ENCODE measurements at places on chromosomes 3 and 15.

GRCh38 chr15:73866881-73867410, 6.4 kb upstream of the TBC1D21 start:
- peak; percentile 60 for DNase-seq

DNA sequence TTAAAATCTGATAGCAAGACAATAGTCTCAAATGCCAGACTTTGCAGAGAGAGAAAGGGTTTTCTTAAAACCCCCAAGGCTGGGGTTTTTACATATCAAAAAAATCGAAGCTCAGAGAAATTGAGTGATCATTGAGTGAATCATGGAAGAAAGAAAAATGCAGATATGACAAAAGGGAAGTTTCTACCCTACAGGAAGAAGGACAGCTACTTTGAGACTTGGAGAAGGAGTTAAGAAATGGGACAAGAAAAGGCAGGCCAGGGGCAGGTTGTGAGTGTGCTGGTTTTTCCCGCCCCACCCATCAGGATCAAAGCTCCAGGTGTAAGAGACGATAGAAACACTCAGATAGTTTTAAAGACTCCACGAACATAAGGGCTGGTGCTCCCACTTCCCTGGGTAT, 18.6 kb downstream of the TMEM158 start:
- no peak for DNase-seq

GRCh38 chr3:129576514-129577352, 29.7 kb downstream of the PLXND1 start:
- peak; percentile 97 for DNase-seq

GRCh38 chr3:138511945-138512344, 77.5 kb downstream of the ESYT3 start:
- DNase-seq, result peak; percentile 8

GRCh38 chr3:138412821-138413551, 21.4 kb upstream of the ESYT3 start:
- DNase-seq, result no peak

- DNase-seq, result no peak
These were observed 5.8 kb upstream of the ZNF770 start for GRCh38 chr15:34993877-34994276.

- no peak for DNase-seq
These were observed 282.4 kb downstream of the ARPP21 start for GRCh38 chr3:35921718-35922117.

DNA sequence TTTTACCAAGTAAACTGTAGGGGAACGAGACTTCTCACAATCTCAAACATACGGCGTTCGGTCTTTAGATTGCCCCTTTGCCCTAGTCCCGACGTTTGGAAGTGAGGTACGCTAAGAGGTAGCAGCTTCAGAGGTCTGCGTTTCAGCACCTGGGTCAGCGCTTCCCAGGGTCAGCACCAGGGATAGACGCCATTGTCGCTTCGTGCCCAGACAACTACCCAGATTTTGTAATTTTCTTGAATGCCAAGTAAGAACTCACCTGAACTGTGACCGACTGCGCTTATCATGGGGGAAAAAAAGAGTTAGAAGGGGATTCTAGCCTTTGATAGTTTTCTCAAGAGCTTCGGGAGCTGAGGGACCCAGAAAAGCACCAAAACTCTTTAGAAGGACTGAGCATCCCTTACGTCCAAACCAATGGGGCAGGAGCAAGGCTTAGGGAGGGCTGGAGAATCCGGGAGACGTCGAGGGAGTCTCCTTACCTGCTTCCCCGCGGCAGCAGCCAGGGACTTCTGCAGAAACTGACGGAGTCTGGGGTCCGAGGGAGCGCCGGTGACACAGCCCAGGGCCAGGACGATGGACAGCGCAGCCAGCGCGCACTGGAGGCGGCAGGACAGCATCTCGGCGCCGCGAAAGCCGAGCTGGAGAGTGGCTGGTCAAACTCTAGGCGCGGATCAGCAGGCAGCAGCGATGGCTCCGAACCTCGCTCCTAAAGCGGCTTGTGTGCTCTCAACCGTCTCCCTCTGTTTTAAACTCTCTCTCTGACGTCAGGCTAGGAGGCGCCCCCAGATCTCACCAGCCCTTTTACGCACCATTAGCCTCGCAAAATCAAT, at the start of gene SST:
TSS of gene SST (minus strand) at position 720 of the 830 bp plus-strand sequence. CDS start at position 617, 103 bp downstream.
- peak; percentile 29 for DNase-seq

DNA sequence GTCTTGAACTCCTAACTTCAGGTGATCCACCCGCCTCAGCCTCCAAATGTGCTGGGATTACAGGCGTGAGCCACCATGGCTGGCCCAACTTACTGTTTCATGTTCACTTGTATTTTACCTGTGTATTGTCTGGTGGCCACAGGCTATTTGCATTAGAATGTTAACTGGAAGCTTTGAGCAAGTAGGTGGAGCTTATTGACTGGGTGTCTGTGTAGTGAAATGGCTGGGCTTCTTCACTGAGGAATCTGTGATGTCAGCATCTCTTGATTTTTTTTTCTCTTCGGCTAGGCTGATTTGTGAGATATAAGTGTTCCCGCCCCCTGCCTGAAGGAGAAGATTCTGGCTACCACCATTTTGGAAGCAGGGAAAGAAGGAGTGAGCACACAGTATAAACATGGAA, 237.8 kb upstream of the PEX5L start:
- DNase-seq, result peak; percentile 48

- DNase-seq, result no peak
These were observed 11.7 kb upstream of the ATG7 start for GRCh38 chr3:11260460-11260859.

DNA sequence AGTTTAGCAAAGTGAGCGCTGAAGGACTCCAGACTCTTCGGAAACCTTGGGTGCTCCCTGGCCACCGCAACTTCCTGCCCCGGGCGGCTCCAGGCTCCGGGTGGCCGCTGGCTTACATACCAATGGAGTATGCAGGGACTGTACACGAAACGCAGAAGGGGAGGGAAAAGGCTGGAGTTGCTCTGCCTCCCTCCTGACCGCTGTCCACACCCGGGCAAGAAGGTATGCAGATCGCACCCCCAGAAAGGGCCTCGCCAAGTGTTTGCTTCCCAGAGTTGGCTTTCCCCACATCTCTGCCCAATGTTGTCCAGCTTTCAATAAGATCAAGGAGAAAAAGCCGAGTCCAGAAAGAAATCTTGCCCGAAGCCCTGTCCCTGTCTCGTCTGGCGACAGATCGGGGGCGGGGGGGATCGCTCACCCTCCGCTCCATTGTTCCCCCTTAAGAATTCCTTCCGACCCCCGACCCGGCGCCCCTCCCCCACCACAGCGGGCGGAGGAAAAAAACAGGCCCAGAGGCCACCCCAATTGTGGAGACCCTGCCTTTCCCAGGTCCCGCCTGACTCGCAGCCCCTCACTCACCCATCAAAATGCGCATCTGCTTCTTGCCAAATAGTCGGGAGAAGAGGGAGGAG, 533 bp downstream of the ARF4 start:
- DNase-seq, result peak; percentile 74

DNA sequence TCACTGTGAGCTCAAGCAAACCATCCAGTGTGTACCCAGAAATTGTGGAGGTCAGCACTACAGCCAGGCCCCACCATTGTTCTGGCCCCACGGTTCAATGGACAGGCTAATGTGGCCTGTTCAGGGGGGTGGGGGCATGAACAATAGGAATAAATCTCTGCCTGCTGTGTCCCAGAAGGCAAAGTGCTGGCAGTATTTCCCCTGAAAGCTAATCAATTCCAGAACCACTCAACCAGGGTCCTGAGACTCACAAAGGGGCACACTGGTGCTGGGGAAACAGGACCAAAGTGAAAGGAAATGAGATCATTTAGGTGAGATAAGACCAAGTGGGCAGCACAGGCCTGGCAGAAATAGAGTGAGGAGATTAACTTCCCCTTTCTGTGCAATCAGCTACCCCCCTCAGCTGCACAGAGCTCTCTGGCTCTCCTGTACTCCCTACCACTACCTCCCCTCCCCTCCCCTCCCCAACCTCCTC, 11.5 kb downstream of the CRYGS start:
- peak; percentile 29 for DNase-seq

DNA sequence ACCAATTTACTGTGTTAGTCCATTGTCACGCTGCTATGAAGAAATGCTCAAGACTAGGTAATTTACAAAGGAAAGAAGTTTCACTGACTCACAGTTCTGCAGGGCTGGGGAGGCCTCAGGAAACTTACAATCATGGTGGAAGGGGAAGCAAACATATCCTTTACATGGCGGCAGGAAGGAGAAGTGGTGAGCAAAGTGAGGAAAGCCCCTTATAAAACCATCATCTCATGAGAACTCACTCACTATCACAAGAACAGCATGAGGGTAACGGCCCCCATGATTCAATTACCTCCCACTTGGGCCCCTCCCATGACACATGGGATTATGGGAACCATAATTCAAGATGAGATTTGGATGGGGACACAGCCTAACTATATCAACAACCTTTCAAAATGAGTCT, 20.2 kb downstream of the USF3 start:
- DNase-seq, result no peak

DNA sequence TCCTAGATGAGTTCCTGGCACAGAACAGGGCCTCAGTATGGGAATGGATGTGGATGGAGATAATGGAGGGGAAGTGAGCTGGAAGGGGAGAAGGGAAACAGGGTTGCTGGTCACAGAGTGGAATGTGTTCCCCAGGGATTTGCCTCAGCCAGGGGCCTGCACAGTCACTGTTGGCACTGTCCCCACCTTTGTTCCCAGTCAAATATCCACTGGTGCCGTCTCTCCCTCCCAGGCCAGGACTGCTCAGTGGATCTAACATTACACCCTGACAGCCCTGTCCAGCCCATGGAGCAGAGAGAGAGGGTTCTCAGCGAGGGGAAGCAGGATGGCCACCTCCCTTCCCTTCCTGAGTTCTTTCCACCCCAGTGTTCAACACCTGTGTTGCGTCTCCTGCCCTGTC, 1.5 kb upstream of the PPP1R2 start:
- no peak for DNase-seq

DNA sequence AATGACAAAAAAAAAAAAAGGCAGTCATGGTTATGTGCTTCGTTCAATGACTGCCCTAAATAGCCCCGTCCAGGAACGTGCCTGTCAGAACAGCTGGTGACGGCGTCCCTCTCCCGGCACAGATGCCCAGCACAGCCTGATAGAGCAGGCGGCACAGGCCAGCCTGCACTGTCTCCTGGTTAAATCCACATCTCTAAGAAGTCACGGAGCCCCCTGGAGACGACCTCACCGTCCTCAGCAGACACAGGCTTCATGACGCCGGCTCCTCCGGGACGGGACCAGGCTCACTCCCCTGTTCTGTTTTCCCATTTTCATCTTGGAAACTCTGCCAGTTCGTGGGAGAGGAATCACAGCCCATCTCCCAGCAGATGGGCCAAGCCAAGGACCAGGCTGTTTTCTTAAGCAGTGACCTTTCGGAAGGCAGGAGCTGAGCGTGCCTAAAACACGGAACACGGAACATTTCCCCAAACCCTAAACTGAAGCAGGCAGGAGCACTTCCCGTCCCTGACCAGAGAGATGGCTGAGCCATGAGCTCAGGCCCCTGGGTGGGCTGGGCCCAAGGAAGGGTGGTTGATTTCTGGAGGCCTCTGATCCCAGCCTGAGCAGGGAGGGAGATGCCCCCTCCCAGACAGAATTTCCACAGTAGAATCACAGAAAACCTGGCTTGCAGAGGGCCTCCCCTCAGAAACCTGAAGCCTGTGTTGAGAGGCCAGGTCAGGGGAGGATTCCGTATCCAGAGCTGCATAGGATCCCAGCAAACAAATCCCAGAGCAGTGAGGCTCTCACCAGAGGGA, 35.9 kb downstream of the ADCY5 start:
- DNase-seq, result no peak

- no peak for DNase-seq
These were observed 4.3 kb downstream of the PFKFB4 start for GRCh38 chr3:48552111-48552951.

GRCh38 chr15:47422881-47423665, 294.2 kb upstream of the SEMA6D start:
- no peak for DNase-seq

DNA sequence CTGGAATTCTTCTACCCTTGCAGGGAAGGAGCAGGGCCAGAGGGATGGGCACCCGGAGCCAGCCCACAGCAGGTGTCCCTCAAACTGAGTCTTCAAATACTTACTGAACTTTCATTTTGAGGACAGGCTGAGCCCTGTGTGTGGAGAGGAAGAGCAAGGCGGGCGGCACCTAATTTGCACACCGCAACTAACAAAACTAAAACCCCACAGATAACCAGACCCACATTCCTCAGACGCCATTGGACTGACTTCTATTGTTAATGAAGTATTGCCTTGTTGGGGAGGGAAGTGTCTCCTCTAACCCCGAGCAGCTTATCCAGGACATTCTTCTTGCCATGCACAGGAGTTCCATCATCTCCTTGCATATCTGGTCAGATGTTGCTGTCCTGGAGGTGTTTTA, 105.2 kb upstream of the NR2E3 start:
- no peak for DNase-seq

GRCh38 chr3:113948015-113948917, 453 bp downstream of the ZDHHC23 start:
- peak; percentile 55 for DNase-seq

DNA sequence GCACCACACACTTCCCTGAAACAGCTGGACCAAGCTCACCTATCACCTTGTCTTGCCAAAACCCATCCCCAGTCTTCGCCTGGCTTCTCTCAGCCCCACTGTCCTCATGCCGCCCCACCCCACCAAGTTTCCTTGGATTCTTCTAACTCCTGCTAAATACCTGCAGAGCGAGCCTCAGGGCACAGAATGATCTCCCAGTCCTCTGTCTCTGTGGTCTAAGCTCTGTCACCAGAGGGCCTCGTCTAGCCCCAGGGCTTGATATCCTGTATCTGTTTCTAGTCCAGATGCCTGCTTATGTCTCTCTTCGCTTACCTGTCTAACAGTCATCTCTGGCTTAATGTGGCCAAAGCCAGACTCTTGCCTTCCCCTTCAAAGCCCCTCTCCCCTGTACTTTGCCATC, 9.7 kb downstream of the CCDC12 start:
- DNase-seq, result no peak

DNA sequence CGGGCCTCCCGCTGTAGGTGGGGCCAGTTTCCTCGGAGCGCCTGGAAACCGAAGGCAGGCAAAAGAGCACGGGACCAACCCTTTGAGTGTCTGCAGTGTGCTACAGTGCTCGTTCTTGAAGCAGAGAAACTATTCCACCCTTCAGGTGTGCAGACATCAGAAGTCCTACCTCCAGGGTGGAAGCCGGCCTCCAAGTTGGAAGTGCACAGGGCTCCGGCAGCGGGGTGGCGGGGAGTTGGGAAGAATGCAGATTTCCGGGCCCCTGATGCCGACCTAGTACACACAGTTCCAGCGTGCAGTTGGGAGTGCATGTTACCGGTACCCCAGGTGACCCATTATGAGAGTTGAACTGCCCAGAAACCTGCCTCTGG, 3.0 kb downstream of the KLF13 start:
- peak; percentile 13 for DNase-seq

GRCh38 chr3:123732447-123732846, 147.6 kb upstream of the HACD2 start:
- DNase-seq, result no peak

DNA sequence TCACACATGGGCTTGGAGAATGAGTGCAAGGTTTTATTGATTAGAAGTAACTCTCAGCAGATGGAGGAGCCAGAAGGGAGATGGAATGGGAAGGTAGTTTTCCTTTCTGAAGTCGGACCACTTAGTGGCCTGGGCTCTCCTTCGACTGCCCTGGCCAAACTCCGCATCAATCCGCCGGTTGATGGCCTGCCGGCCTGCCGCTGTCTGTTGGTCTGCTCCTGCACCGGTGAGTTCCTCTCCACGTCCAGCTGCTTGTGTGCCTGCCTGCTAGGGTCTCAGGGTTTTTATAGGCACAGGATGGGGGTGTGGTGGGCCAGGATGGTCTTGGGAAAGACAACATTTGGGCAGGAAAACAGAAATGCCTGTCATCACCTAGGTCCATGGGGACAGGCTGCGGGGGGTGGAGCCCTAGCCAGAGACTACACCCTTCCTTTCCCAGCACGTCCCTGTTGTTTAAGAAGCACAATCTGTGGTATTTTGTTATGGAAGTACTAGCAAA, 837.0 kb downstream of the PDCD6IP start:
- no peak for DNase-seq

All from RPMI8226 (cell line).